Endothelial cell (in vitro differentiated cells): ENCODE measurements at places on chromosomes 2 and 18.
A peak's percentile ranks its signal among the peaks of the same experiment; 100 is the strongest.

GRCh38 chr2:17637131-17637906, 96.8 kb downstream of the VSNL1 start:
- DNase-seq = no peak

GRCh38 chr18:42872838-42873237, 242.6 kb downstream of the RIT2 start:
- DNase-seq = no peak

DNA sequence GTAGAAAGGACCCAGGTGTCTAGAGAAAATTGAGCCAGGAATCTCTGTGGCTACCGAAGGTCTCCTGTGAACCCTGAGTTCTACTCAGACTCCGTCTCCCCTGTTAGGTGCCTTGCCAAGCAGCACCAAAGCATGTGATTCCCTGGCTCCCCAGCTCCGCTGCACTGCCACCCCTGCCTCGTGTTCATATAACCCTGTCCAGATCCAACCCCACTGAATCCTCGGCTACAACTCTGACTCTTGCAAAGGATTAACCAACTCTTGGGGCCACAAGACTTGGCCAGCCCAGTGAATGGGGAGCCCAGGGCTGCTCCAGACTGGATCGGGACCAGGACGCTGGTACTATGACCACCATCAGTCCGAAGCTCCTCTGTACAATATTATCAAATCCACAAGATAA, 37.3 kb upstream of the ACAA2 start:
- DNase-seq = no peak

DNA sequence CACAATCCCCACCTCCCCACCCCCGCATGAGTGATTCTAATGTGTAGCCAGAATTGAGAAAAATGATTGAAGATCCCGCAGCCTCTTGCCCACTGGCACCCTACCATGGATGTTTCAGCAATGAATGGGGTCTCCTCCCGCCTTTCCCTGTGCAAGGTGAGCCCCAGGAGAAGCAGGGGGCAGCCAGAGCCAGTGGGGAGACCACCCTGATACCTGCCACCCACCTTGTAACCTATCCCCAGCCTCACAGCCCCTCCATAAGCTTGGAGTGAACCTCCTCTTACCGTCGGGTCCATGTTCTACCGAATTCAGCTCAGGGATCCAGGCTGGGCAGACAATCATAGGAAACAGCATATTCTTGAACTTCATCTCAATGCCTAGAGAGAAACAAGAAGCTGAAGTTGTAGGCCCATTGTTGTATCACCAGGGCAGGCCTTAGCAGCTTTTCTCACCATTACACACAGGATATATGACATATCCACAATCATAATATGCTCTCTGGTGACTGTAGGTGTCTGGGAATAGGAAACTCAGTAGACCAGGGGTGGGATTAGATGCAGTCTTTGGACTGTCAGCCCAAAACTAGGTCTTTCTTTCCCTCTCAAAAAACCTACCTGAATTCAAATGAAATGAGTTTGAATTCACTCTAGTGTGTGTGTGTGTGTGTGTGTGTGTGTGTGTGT, 30.9 kb downstream of the XDH start:
- no peak for DNase-seq

- no peak for DNase-seq
These were observed 41.8 kb downstream of the INPP4A start for GRCh38 chr2:98486374-98486981.

DNA sequence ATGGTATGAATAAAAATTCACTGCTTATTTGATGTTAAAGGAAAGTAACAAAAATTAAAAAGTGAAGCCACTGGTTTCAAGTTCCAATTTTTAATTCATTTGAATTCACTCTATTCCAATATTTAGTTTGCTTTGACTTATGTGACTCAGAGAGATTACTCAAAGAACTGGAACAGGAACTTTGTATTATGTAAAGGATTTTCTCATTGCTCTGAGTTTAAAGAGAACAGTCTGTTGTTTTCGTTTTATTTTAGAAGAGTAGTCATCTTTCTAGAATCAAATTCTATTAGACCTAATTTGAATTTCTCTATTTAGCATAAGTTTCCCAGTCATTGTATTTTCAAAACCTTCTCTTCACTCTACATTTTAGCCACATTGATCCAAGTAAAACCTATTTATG, 300.1 kb upstream of the SLC8A1 start:
- DNase-seq = no peak

DNA sequence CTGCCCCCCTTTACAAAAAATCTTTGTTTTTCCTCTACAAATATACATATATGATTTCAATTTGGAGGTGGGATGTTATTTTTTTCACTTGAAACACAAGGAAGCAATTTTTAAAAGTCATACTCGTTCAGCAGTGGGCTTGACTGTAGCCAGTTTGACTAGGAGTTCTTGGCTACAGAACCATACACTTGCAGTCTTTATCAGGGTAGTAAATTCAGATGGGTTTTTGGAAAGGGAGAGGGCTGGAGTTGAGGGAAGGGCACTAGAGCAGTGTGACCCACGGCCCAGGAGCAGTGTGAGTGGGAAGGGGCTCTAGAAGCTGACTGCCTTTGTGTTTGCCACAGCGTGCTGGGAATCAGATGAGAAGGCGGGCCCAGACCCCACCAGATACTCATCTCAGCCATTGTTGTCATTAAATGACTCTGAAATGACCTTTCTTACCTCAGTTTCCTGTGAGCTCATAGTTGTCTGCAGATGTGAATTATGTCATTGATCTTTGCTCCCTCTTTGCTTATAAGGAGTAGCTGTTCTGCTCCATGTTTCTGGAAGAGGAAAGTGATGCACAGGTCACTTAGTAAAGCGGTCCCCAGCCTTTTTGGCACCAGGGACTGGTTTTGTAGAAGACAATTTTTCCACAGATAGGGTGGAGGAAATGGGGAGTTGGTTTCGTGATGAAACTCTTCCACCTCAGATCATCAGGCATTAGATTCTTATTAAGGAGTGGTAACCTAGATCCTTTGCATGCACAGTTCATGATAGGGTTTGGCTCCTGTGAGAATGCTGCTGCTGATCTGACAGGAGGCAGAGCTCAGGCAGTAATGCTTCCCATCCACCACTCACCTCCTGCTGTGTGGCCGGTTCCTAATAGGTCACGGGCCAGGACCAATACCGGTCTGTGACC, 116.8 kb downstream of the SPTBN1 start:
- DNase-seq = no peak

GRCh38 chr18:31356025-31356424, 20.6 kb upstream of the DSG4 start:
- no peak for DNase-seq

GRCh38 chr2:138421315-138421970, 80.1 kb upstream of the SPOPL start:
- no peak for DNase-seq

- DNase-seq = no peak
These were observed 75.8 kb upstream of the MAP3K20 start for GRCh38 chr2:172999641-173000386.

DNA sequence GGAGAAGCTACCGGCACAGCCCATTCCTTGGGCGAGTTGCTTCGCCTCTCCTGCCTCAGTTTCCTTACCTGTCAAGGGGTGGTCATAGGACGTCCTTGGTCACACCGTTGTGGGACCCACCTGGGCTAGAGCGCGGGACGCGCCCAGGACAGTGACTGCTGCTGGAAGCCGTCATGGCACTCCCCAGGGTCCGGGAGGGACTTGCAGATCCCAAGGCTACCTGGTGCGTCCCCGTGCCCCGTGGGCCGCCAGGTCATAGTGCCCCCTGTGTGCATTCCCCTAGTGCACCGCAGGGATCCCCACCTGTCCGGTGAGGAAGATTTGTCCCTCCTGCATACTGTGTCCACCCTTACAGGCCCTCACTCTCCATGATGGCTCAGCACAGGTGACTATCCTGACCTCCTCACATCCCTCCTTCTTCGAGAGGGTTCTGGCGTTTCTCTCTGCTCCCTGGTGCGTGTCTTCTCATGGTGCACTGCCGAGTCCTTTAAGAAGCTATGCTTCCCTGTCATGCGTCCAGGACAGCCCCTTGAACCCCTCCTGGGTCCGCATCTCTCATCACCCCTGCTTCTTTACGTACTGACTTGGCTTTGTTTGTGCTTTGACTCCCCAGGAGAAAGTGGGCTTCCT, 886 bp upstream of the STK25 start:
- DNase-seq = no peak

DNA sequence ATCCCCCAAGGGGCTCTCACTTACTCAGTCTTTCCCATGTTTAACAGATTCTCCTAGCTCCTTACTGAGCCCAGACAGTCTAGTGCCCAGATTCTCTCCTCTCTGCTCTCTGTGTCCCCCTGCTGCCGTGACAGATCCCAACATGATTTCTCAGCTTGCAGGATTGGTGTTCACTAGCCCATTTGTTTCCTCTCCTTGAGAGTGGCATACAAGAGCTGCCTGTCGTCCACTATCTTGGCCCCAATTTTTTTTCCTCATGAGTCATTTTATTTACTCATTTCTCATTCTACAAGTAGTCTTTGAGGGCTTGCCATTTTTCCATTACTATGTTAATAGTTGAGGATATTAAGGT, 199.9 kb upstream of the FN1 start:
- DNase-seq = no peak

DNA sequence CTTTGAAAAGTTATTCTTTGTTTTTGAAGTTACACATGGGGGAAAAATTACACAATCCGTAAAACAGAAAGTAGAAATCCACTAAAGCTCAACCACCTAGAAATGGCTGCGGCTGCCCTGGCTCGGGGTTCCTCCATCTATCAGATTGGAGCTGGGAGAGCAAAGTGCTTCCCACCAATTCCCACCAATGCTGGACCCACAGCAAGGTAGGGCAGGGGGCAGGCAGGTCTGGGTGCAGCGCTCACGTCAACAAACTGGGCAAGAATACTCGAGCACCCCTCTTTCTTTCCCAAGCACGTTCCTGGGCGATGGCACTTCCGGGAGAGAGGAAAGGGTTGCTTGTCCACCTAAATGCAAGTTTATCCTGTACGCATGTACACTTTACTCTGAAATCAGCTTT, 217.6 kb downstream of the NDUFA10 start:
- no peak for DNase-seq

DNA sequence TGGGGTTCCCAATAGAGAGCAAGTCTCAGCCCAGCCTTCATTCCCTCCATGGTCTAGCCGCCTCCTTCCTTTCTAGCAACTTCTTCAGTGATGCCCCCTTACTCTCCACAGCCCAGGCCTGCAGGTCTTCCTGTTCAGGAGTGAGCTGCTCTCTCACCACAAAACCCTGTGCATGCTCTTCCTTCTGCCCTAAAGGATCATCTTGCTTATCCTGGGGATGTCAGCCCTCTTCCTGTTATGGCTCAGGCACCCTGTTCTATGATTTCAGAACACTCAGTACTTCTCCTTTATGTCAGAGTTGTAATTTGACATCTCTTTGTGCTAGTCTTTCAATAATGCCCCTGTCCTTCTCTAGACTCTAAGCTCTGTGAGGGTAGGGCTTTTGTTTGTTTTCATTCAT, 19.4 kb downstream of the TMEM178A start:
- DNase-seq = no peak

DNA sequence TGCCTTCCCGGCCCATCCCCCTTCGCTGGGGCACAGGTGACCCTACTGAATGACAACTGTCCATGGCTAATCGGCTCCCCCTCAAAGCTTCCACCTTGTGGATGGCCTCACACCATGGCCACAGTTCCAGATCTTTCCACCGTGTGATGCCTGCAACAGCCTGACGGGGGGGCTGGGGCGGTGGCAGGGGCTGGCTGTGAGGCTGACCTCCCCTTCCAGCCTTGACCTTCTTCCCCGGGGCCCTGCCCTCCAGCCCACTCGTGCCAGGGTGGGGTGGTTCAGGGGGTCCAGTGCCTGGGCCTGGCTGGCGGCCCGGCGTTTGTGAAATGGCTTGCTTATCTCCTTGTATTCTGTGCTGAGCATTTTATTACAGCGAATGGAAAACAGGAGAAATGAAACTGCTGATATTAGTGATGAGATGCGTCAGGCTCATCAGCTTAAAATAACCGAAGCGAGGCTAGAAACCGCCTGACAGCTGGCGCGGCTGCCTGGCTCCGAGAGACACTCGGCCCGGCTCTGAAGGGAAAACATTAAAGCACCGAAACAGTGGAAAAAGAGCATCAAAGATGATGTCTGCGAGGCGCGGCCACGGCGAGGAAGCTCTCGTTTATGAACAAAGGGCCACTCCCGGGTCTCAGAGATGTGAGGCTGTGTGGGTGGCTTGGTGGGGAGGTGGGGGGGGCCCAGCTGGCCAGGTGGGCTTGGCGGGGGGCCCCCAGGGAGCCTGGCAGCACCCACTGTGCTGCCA, 916 bp upstream of the PDCD1 start:
- DNase-seq = peak; percentile 12

DNA sequence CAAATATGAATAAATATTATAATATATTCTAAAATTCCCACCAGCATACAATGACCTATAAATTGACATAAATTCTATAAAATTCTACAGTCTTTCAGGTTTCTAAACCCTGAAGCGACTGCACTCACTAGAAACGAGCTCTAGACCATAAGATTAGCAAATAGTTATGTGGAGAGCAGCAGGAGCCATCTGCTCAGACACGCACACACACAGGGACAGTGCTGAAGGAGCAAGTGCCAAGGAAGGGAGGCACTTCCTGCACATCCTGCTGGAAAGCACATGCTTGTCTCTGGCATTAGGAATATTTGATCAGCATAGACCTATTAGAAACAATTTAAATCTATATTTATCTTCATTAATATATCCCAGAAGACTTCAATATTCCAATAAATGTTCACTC, 713.9 kb upstream of the CDH2 start:
- no peak for DNase-seq

DNA sequence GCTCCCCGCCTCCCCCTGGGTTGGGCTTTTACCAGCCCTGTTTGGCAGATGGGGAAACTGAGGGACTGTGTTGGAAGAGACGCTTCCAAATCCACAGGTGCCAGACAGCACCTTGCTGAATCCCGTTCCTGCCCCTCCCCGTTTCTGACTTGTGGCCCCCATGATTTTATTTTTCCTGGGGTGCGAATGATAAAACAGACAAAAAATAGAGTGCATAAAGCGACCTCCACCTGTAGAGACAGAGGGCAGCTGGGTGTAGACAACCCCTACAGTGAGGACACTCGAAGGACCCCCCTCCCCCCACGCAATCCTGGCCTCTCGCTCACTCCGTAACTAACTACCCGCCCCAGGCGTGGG, 2.2 kb upstream of the CTDSP1 start:
- DNase-seq = no peak

DNA sequence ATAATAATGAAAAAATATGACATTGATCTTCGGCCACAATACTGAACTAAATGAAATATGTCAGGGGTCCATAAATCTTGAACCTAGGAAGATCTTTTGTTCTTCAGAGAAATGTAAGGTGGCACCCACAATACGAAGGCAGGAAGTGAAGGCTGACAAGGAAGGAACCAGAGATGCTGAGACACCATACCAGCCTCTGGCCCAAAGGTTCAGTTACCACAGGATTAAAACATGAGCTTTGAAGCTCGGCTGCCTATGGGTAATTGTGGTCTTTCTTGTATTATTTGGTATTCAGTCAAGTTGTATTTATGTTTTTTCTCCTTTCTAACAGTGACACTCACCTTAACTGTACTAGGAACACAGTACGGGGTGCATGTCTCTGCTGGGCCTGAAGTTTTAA, 448.8 kb upstream of the SETBP1 start:
- no peak for DNase-seq

- no peak for DNase-seq
These were observed 11.3 kb downstream of the HDLBP start for GRCh38 chr2:241304039-241304670.
